ENCODE measurements at places on chromosomes 16 and 17.

- DNase-seq = peak; percentile 91
Observed at GRCh38 chr17:29617481-29618271, 5.0 kb downstream of the CORO6 start.

DNA sequence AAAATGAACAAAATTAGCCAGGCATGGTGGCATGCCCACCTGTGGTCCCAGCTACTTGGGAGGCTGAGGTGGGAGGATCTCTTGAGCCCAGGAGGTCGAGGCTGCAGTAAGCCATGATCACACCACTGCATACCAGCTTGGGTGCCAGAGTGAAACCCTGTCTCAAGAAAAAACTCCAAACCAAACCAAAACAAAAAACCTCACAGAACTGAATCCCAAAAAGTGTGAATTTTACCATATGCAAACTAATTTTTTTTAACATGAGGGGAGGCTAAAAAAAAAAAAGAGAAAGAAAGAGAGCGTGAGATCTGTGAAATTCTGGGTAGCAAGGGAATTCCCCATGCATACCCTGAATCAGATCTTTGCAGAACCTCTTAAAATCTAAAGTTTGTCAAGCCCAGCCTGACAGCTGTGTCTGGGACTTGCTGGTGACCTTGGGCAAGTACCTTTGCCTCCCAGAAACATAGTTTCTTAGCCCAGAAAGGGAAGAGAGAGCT lies 17.1 kb upstream of the CDH1 start:
- no peak for DNase-seq

GRCh38 chr17:77315551-77316190 lies 174.9 kb downstream of the SEC14L1 start:
- DNase-seq = peak; percentile 55

GRCh38 chr17:30224419-30224960 lies 11.0 kb downstream of the SLC6A4 start:
- DNase-seq = no peak

DNA sequence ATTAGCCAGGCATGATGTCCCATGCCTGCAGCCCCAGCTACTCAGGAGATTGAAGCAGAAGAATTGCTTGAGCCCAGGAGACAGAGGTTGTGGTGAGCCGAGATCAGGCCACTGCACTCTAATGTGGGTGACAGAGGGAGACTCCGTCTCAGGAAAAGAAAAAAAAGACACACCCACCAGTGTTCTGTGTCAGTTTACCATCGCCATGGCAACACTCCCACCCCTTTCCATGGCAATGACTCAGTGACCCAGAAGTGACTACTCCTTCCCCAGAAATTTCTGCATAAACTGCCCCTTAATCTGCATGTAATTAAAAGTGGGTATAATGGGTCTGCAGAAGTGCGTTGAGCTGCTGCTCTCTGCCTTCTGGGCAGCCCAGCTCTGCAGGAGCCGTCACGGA lies 4.0 kb upstream of the ZC3H18 start:
- no peak for DNase-seq

- DNase-seq = no peak
Observed at GRCh38 chr17:31513731-31514427, 122.4 kb downstream of the RAB11FIP4 start.

GRCh38 chr16:85724126-85724879 lies 26.6 kb downstream of the C16orf74 start:
- no peak for DNase-seq

DNA sequence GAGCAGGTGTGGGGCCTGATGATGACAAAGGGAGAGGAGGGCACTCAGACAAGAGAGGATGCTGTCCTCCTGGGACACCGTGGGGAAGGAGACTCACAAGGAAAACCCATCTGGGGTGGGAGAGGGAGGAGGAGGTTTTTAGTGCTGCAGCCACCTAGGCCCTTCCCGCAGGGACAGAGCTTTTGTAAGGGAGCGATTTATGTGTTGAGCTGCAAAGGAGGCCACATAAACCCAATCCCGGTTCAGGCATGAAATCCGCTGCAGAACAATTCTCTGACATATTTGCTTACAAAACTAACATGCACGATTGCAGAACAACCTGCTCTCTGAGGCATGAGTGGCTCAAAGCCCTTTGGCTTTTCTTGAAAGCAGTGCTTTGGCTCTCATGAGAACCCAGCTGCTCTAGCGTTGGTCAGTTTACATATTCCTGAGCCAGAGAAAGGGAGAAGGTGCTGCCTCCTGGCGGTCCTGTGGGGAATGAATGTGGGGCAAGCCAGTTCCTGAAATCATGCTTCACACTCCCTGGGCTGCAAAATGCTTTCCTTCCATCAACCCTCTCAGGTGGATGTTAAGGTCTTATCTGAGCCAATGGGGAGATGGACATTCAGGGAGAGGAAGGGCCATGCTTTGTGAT lies 122.4 kb upstream of the NLRP1 start:
- DNase-seq = no peak

GRCh38 chr16:17125671-17126070 lies 345.1 kb downstream of the XYLT1 start:
- DNase-seq = no peak

DNA sequence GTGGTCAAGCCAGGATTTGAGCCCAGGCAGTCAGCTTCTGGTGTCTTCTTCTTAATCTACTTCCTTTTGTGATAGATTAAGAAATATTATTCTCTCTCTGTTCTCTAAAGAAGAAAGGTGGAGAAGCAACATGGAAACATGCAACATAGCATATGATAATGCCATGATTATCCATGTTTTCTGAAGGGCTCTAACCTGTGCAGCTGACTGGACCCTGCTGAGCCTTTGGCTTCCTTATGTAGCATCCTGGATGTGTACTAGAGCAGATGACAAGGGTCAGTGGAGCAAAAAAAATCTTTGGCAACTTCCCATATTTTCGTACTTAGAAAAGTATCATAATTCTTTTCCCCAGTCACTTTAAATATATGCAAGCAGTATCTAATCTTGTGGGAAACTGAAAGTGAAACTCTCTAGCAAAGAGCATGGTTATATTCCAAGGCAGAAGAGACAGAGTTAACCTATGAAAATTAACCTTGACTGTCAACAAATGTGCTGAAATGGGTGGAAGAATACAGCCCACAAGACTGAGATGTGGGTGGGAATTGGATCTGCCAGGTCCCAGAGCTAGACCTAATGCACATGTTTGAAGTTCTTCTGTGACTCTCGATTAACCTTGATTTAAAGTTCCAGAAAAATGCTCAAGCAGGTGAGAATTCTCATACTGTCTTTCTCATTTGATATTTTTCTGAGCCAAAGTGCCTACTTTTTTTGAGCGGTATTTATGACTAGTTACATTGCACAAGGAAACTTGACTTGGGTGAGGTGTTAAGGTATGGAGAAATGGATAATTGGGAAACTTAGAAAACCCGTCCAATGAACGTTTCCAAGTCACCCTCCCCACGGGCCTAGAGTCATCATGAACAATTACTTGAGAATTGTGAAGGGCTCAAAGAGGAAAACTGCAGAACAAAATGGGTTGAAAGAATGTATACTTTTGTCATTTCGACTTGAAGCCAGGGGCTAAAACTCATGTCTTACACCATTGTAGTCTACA lies 248.6 kb downstream of the FTO start:
- no peak for DNase-seq

- DNase-seq = no peak
Observed at GRCh38 chr17:74525465-74525725, 5.9 kb downstream of the CD300LB start.

All from right lobe of liver (tissue), 6 donors.